Activated T-cell treated with anti-CD3 and anti-CD28 coated beads, Interleukin-2, amount 50 U/mL, for 72 hours (primary cell): ENCODE measurements at places on chromosomes 11 and 22.

DNA sequence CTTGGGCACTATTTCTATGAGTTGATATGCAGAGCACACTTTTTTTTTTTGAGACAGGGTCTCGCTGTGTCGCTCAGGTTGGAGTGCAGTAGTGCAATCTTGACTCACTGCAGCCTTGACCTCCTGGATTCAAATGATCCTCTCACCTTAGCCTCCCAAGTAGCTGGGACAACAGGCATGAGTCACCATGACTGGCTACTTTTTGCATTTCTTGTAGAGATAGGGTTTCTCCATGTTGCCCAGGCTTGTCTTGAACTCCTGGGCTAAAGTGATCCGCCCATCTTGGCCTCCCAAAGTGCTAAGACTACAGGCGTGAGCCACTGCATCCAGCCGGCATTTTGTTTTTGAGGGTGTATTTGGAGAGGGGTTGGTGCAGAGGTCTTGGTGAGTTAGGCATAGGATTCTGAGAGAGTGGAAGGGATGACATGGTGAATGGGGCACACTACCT is 29.9 kb upstream of the MTCH2 start:
- H3K4me3 ChIP-seq = no peak overlapping the region
- H3K27me3 ChIP-seq = no peaks in the 10 kb centered on the region

DNA sequence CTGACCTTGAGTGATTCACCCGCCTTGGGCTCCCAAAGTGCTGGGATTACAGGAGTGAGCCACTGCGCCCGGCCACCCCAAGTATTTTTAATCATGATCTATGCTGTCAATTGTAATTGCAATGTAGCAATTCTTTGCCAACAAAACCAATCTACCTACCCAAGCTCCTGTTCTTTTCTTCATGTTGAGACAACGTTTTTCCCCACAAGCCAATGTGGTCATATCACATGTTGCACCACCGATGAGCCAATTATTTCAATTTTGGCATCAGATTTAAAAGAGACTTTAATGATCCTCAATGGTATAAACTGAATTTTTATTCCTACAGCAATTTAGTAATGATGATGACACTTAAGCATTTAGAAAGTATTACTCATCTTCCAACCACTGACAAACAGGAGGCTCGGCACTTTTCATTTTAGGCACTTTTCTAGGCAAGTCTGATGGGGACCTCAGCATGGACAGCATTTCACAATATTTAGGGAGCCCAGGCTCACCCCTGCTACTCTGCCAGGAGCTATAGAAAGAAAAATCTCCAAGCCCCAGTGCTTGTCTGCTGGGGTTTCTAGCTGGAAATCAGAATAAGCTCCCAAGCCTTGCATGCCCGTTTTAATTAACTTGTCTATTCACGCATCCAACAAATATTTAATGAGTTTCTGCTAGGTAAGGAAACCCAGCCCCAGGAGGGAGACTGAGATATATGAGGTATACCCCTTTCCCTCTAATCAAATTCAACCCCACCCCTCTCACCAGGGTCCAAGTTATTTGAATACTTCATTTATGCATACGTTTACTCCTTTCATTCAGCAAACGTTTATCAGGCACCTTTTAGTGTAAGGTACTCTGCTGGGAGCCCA is 291.4 kb downstream of the ST3GAL4 start:
- no peak overlapping the region for H3K27ac ChIP-seq
- no peaks in the 10 kb centered on the region for H3K4me1 ChIP-seq
- no peaks in the 10 kb centered on the region for H3K27me3 ChIP-seq
- no peaks in the 10 kb centered on the region for H3K36me3 ChIP-seq

DNA sequence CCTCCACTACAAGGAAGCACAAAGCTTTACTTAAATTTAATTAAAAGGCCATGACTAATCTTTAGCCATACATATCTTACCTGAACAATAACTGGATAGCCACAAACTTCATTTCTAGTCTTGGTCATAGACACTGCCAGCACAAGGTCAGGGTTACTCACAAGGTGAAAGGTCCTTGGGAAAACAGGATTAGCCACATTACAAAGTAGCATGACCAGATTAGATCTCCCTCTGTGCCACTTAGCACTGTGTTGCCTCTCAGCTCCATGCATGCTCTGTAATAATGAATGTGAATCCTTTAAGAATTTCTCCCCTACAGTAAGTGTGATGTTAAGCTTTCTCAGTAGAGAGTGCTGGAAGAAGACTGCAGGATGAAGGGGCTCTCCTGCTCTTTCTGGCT is 325.1 kb upstream of the MPPED2 start:
- no peaks in the 10 kb centered on the region for H3K4me1 ChIP-seq
- H3K4me3 ChIP-seq = no peak overlapping the region
- no peak for DNase-seq
- H3K27me3 ChIP-seq = no peaks in the 10 kb centered on the region
- no peak overlapping the region for H3K27ac ChIP-seq
- H3K36me3 ChIP-seq = no peaks in the 10 kb centered on the region

DNA sequence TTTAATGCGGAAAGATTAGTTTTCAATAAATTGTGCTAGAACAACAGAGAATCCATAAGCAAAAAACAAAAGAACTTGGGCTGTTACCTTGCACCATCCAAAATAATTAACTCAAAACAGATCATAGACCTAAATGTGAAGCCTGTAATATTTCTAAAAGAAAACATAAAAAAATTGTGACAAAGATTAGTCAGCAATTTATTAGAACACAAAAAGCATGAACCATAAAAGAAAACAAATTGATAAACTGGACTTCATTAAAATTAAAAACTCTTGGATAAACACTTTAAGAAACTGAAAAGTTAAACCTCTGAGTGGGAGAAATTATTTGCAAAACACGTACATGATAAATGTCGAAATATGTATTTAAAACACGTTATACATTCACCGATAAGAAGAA is 21.5 kb downstream of the DDI1 start:
- H3K27me3 ChIP-seq = no peaks in the 10 kb centered on the region
- H3K4me3 ChIP-seq = no peak overlapping the region
- H3K4me1 ChIP-seq = no peaks in the 10 kb centered on the region
- H3K27ac ChIP-seq = no peak overlapping the region

GRCh38 chr11:40099426-40100161 is 1359.9 kb downstream of the LRRC4C start:
- H3K4me3 ChIP-seq = no peak overlapping the region
- no peaks in the 10 kb centered on the region for H3K4me1 ChIP-seq
- no peaks in the 10 kb centered on the region for H3K27me3 ChIP-seq
- H3K36me3 ChIP-seq = peaks cover 3% of the 10 kb centered on the region
- no peak for DNase-seq
- no peak overlapping the region for H3K27ac ChIP-seq
